Sigmoid colon (tissue), 7 donors: ENCODE measurements at places on chromosomes 3 and 15. TPM values are rescaled to one million over a fixed set of nuclear protein-coding genes. Genes with fewer than 3 reads are reported as not detected.

DNA sequence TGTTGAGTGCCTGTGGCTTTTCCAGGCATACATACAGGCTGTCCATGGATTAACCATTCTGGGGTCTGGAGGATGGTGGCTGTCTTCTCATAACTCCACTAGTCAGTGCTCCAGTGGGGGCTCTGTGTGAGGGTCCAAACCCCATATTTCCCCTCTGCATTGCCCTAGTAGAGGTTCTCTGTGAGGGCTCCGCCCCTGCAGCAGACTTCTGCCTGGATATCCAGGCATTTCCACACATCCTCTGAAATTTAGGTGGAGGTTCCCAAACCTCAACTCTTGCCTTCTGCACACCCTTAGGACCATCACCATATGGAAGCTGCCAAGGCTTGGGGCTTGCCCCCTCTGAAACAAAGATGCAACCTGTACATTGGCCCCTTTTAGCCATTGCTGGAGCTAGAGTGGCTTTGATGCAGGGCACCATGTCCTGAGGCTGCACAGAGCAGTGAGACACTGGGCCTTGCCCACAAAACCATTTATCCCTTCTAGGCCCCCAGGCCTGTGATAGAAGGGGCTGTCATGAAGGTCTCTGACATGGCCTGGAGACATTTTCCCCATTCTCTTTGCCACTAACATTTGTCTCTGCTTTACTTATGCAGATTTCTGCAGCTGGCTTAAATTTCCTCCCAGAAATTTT, 400.1 kb upstream of the MDFIC2 start:
- peaks cover 5% of the 10 kb centered on the region for H3K4me1 ChIP-seq
- H3K4me3 ChIP-seq: no peak overlapping the region
- H3K27ac ChIP-seq: no peak overlapping the region
- no peaks in the 10 kb centered on the region for H3K27me3 ChIP-seq
- no peaks in the 10 kb centered on the region for H3K36me3 ChIP-seq

DNA sequence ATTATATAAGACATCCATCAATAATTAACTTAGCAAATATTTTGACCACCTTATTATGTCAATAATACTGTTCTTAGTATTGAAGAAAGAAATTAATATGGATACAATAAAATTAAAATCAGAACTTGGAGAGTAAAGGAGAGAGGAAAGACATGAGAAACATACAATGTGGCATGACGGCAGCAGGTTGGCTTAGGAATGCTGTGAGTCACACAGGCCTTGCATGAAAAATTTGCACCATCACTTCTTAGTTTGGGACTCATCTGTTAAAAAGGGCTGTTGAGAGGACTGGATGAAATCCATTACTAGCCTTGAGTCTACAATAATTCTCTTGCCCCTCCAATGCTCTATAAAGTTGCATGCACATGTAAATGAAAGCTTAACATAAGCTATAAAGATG, 880.8 kb downstream of the ROBO1 start:
- no peaks in the 10 kb centered on the region for H3K27me3 ChIP-seq
- DNase-seq: no peak
- H3K27ac ChIP-seq: no peak overlapping the region

DNA sequence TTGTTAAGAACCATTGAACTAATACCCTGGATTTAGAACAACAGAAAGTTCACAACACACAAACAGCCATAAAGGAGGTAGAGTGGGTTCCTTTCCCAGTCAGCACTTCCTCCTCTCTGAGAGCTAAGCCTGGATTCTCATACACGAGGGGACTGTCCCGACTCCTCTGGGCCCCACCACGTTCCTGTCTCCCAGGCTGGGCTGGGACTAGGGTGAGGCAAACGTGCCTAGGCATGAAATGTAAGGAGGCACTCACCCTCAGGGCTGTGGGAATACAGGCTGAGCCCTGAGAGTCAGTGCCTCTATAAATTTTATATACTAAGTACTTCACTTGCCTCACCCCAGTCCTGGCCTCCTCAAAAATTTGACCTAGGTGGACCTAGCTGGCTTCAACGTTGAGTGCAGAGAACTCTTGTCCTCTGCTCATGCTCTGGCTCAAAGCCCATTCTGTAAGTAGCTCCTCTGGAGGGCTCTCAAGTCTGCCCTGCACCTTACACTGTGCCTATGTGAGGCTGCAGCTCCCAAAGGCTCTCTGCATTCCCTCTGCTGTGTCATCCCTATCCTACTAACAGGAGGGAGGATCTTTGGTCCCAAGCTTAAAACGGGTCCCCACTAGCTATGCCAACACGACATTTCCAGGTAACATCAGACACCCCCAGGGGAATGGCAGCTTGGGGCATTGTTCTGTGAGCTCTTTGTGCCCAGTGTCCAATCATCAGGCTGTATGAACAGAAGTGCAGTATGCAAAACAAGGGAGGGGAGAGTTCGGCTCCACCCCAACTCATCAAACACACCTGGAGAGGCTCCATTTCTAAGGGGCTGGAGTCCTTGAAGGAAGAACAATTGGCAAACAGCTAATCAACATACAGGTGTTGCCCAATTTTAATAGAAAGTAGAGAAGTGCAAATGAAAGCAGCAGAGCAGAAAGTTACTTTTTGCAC, 233.2 kb downstream of the RPLP1 start:
- no peaks in the 10 kb centered on the region for H3K27me3 ChIP-seq
- no peaks in the 10 kb centered on the region for H3K4me1 ChIP-seq
- DNase-seq: no peak
- no peaks in the 10 kb centered on the region for H3K36me3 ChIP-seq
- H3K4me3 ChIP-seq: no peak overlapping the region
- no peak overlapping the region for H3K27ac ChIP-seq

- DNase-seq: no peak
- no peaks in the 10 kb centered on the region for H3K27me3 ChIP-seq
- H3K4me3 ChIP-seq: no peak overlapping the region
Measured at GRCh38 chr15:43314171-43314570, 16.2 kb downstream of the LCMT2 start.

GRCh38 chr15:92076541-92076940, 223.0 kb downstream of the SLCO3A1 start:
- no peak for DNase-seq
- no peak overlapping the region for H3K27ac ChIP-seq
- H3K36me3 ChIP-seq: no peaks in the 10 kb centered on the region
- H3K27me3 ChIP-seq: no peaks in the 10 kb centered on the region
- no peaks in the 10 kb centered on the region for H3K4me1 ChIP-seq

DNA sequence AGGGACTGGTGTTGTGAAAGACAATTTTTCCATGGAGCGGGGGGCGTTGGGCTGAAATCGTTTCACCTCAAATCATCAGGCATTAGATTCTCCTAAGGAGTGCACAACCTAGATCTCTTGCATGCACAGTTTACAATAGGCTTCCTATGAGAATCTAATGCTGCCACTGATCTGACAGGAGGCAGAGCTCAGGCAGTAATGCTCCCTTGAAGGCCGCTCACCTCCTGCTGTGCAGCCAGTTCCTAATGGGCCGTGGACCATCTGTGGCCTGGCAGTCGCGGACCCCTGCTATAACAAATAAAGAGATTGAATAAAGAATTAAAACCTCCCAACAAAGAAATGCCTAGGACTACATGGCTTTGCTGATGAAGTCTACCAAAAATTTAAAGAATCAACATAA, 25.3 kb upstream of the ANKRD28 start:
- H3K4me1 ChIP-seq: peaks cover 5% of the 10 kb centered on the region
- H3K27ac ChIP-seq: no peak overlapping the region
- H3K4me3 ChIP-seq: no peak overlapping the region
- H3K27me3 ChIP-seq: no peaks in the 10 kb centered on the region
- H3K36me3 ChIP-seq: no peaks in the 10 kb centered on the region

DNA sequence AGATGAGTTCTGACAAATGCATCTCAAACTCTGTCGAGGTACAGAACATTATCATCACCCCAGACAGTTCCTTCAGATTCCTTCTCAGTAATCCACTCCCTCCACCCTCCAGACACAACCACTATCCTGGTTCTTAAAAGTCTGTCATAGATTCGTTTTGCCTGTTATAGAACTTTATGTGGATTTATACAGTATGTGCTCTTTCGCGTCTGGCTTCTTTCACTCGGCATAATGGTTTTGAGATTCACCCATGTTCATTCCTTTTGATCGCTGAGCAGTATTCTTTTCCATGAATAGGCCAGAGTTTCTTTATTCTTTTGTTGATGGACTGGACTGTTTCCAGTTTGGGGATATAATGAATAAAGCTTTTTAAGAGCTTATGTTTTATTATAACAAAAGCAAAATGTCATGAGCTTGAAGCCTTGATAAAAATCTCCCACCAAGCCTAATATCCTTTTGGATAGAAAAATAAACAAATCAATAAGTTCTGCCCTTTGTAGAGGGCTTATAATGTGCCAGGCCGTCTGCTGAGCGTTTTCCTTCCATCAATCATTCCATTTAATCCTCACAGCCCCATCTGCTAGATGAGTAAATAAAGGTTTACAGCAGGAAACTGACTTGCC, 21.3 kb upstream of the RFTN1 start:
- no peaks in the 10 kb centered on the region for H3K4me1 ChIP-seq
- H3K36me3 ChIP-seq: no peaks in the 10 kb centered on the region
- H3K4me3 ChIP-seq: no peak overlapping the region

DNA sequence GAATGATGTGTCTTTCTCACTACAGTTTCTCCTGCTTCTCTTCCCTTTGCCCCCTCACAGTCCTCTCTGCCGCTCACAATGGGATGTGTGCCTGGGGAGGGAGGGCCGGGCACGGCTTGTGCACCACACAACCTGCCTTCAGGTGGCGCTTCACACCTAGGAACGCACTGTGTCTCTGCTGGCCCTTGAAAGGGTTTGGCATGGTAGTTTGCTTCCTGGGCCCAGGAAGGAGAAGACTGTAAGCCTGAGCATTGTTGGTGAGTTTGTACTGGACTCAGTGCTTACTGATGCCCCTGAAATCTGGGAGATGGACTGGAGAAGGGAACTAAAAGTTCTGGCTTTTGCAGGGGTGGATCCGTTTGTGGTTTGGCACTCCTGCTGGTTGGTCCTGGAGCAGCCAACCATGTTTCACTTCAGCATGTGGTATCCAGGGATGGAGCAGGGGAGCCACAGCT, 9.2 kb downstream of the ALPK3 start:
- no peak for DNase-seq
- no peak overlapping the region for H3K4me3 ChIP-seq
- no peaks in the 10 kb centered on the region for H3K27me3 ChIP-seq
- H3K36me3 ChIP-seq: no peaks in the 10 kb centered on the region

GRCh38 chr15:39628546-39629257, 47.8 kb downstream of the THBS1 start:
- H3K27me3 ChIP-seq: no peaks in the 10 kb centered on the region
- no peak for DNase-seq
- H3K36me3 ChIP-seq: no peaks in the 10 kb centered on the region
- no peak overlapping the region for H3K4me3 ChIP-seq
- H3K27ac ChIP-seq: peak overlapping the region; percentile 23

The GPR176 gene
- 7.9 TPM for total RNA-seq

The RTP3 gene
- not detected for total RNA-seq

The ZBED2 gene
- not detected for total RNA-seq

The ISL2 gene
- 3.0 TPM for total RNA-seq
